ENCODE measurements at places on chromosomes 12 and 14.

GRCh38 chr12:86834217-86834616 lies 578.0 kb upstream of the MGAT4C start:
- DNase-seq, result no peak

DNA sequence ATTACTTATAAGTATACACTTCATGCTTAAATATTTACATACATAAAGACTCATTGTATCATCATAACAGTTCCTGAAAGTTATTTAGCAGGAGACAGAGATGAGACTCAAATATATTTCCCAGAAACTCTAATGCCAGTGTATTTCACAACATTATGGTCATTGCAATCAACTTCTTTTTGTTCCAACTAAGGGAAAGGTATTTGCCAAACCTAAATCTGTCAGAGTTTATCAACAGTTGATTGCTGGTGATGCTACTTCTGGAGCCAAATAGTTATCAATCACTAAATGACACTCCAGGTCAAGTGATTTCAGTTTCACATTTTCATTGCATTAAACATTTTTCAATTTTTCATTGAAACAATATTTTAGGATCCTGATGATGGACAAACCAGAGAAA lies 72.1 kb upstream of the AVPR1A start:
- no peak for DNase-seq

- DNase-seq, result no peak
Measured at GRCh38 chr14:81940651-81941050, 407.0 kb upstream of the SEL1L start.

- no peak for DNase-seq
Measured at GRCh38 chr12:32201096-32201495, 94.4 kb downstream of the BICD1 start.

DNA sequence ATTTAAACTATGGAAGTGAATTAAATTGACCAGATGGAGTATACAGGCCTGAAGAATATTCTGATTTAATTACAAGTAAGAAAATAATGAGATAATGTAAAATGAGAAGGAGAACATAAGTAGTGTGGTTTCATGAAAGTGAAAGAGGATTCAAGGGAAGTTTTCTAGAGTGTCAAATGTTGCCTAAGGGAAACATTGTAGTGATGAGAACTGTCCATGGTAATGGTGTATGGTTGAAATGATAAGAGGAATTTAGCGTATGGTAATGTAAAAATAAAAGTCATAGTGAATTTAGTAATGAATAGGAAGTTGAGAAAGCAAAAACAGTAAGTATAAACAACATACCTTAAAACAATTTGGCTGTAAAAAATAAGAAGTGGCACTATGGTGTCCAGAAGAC lies 1954.6 kb upstream of the FLRT2 start:
- DNase-seq, result no peak

- no peak for DNase-seq
Measured at GRCh38 chr14:104967386-104968152, 10.6 kb downstream of the AHNAK2 start.

DNA sequence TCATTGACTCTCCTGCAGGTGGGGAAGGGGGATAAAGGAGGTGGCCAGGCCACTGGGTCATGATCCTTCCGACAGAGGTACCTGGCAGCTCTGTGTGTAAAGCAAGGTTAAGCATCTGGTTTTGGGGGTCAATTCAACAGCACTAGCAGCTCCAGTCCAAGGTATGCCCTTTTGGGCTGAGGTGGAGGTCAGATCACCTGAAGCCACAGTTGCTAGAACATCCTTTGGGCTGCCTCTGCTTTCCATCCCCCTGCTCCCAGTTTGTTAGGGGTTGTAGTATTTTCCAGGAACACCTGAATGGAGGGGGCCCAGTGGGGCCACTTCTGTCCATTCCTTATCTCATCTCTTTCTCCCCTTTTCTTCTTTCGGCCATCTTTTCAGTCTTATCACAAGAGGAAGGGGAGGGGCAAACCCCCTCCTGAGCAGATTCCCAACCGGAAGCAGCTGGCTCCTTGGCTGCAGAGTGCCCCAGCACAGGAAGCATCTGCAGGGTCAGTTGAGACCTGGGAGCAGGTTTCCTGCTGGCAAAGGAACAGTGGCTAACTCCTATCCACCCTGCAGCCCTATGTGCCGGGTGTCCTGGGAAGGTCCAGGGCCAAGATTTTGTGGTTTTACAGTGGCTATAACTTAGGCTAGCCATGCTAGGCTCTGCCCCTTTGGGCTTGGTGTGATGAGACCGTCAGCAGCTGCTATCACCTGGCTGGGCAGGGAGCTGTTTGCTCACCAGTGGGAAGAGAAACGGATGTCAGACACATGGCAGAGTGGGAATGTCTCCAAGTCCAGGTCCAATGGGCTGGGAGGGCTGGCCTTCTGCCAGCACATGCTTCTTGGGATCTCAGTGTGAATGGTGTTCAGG lies 40.2 kb downstream of the SH2B3 start:
- DNase-seq, result peak; percentile 57

GRCh38 chr14:68297039-68297438 lies 477.5 kb downstream of the RAD51B start:
- no peak for DNase-seq

GRCh38 chr12:26425587-26426260 lies 230.4 kb downstream of the SSPN start:
- DNase-seq, result no peak

DNA sequence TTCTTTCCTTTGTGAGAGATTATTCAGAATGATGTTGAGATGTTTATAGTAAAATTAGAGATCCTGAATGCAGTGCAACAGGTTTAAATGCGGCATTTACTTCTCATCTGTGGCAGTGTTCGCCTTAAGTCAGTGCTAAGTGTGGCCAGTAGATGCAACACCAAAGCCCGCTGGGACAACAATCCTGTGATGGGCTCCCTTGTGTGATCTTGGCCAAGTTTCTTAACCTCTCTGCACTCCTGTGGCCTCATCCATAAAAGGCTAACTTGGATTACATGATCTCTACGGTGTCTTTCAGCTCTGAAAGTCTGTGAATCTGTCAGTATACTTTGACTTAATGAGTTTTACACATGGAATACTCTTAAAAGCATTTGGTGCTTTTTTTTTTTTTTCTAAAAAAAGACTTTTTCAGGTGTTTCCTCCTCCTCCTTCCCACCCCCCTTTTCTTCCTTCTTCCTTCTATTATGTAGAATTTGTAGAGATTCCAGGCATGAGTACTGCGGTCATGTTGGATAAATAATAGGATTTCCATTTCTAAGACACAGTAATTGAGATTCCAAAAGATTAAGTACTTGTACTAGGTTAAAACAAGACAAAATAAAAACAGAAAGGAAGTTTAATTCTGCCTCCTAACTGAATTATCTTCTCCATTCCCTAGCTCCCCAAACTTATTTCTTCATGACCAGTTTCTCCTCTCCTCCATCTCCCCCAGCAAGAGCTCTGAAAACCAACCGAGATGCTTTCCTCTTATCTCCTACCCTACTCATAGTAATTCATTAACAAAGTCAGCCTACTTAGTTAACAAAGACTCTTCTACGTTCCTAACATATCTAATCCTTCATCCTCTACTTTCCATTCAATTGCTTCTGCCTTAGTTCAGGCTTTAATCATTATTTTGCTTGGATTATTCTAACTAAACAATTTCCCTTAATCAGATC lies 42.2 kb upstream of the NAV3 start:
- DNase-seq, result no peak

DNA sequence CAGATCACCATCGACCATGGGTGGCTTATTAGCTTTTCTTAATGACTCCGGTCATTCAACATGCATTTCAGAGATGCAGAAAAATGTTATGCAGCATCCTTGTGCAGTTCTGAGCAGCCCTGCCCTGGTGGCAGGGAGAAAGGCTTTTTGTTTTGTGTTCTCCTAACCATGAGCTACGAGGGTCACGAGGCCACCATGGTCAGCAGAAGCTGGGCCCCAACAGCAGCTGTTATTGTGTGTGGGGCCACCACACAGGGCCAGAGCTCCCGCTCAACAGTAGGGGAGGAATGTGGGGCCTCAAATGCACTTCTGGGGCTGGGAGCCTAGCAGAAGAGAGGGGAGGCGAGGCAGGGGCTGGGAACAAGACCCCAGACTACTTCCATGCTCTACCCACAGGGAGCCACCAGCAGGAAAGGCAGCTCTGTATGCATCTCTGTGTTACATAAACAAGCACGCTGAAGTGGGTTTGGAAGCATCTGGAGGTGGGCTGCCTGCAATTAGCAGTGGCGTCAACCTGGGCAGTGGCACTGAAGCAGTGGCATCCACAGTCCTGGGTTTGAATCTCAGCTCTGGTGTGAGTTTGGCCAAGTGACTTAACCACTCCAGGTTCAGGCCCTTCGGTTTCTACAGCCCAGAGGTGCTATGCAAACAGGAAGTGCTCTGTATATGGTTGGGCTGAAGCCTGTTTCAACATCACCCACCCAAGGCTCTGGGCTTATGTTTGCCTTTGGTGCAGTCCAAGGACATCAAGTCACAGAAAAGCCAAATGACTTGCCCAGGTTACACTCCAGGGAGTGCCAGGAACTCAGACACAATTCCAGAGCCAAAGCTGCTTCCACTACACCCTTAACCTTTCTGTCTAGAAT lies 16.3 kb downstream of the GLTP start:
- peak; percentile 12 for DNase-seq

DNA sequence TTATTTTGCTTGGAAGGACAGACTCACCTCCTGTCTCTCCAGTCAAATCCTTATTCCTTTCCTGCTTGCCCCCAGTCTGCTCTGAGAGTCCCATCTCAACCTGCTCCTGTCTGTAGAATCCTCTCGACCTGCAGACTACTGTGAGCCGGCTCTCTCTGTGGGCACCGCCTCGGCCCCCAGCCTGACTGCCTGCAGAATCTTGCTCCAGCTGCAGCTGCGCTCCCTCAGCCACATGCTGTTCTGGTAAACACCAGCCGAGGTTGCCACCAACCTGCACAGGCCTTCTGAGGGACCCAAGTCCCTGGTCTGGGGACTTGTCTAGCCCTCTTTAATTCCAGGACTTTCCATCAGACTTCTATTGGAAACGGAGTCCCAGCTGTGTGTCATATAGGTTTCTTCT lies 44.8 kb upstream of the PRMT8 start:
- no peak for DNase-seq

- no peak for DNase-seq
Measured at GRCh38 chr14:89028462-89029134, 204.1 kb downstream of the TTC8 start.

- no peak for DNase-seq
Measured at GRCh38 chr12:14167005-14167628, 185.7 kb upstream of the GRIN2B start.

DNA sequence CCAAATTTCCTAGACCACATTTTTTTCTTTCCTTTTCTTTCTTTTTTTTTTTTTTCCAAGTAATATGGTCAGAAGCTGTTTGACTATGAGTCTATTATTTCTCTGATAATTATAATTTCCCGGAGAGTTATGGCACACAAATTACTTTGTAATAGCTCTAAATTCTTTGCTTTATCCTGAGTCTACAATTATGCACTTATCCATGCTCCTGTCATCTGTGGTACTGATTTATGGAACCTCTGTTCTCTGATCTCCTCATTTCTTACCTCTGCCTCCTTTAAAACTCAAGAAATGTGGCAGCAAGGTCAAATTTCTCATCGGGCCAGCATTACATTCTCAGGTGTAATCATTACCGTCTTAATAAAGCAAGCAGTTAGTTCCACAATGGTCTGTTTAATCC lies 282.1 kb downstream of the PAWR start:
- no peak for DNase-seq

DNA sequence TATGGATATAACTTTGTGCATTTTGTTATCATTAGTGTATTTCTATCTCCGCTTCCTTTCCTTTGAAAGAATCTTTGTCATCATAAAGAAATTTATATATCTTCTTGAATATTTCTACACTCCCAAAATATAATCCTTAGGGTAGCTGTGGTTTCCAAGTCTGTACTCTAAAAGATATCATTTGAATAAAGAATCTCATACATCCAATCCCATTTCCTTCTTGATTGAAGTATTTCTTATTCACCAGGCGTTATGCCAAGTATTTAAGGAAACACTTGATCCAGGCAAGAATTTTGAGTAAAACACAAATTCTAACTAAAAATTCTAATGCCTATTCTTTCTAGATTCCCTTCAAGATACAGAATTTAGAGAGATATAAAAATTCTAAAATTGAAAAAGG lies 821.8 kb downstream of the GALC start:
- DNase-seq, result no peak

DNA sequence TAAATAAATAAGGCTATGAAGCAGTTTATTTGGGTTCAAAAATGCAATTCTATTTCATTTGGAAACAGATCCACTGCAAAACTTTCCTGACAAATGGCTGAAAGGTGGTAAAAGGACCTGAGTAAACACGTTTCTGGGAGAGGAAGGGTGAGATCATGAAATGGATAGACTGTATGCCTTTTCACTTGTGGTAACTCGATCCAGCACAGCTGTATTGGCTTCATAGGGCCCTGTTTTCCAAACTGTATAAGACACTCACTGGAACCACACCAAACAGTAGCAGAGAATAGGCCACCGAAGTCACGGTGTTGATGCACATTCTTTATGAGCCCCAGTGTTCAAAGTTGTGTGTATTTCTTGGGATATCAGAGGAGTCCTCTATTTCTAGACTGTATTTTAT lies 325.2 kb upstream of the DIO2 start:
- DNase-seq, result peak; percentile 25

- DNase-seq, result no peak
Measured at GRCh38 chr14:33631021-33631420, 319.9 kb downstream of the EGLN3 start.

DNA sequence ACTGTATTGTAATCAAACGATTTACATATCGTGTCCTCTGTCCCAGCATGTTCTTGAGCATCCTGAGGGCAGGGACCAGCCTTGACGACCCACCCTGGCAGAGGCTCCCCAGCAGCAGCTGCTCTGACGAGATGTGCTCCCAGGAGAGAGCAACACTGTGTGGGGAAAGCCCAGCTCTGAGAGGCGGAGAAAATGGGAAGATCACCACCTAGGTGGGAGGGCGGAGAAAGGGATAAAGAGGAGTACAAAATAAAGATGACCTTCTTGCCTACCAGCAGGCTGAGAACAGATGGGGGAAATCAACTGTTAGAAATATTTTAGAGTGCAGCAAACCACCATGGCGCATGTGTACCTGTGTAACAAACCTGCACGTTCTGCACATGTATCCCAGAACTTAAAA lies 71.5 kb upstream of the CAPRIN2 start:
- DNase-seq, result no peak

DNA sequence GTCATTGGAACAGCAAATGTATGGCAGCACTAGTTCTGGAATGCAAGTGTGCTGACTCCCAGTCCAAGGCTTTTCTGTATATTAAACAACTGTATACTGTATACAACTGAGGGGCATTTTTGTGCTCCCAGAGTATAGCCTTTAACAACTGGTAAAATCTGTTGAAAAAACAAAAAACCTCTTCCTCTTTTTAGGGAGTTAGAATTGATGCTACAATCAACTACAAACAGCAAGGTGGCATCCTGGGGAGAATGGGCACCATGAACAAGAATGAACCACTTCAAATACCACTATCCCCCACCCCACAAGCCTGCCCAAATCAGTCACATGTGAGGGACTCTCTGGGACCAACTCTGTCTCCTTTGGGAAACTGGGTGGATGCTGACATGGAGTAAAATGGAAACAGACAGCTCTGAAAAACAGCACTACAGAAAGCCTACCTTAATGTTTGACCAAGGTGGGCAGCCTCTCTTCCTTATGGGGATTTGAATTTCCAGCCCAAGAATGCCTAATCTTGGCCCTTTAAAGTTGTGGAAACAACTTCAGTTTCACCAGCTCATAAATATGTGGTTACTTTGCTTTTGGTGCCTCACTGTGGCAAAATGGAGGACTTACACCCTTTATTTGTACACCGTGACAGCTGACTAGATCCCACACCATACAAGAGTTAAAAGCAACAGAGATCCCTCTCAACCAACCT lies 7.5 kb downstream of the VTI1B start:
- DNase-seq, result no peak
